Calu3 (cell line): ENCODE measurements at places on chromosomes 3 and 15. TPM values are rescaled to one million over a fixed set of nuclear protein-coding genes. Genes with fewer than 3 reads are reported as not detected.
A peak's percentile ranks its signal among the peaks of the same experiment; 100 is the strongest.

Gene CSPG5
- 6.1 and 7.4 TPM in 2 replicates for total RNA-seq

Gene SLC15A2
- total RNA-seq: 4.6 and 10.7 TPM in 2 replicates

Gene SLC28A2
- not detected in 2 replicates for total RNA-seq

- DNase-seq: no peak
Measured at GRCh38 chr15:61318301-61318700, 89.2 kb upstream of the RORA start.

DNA sequence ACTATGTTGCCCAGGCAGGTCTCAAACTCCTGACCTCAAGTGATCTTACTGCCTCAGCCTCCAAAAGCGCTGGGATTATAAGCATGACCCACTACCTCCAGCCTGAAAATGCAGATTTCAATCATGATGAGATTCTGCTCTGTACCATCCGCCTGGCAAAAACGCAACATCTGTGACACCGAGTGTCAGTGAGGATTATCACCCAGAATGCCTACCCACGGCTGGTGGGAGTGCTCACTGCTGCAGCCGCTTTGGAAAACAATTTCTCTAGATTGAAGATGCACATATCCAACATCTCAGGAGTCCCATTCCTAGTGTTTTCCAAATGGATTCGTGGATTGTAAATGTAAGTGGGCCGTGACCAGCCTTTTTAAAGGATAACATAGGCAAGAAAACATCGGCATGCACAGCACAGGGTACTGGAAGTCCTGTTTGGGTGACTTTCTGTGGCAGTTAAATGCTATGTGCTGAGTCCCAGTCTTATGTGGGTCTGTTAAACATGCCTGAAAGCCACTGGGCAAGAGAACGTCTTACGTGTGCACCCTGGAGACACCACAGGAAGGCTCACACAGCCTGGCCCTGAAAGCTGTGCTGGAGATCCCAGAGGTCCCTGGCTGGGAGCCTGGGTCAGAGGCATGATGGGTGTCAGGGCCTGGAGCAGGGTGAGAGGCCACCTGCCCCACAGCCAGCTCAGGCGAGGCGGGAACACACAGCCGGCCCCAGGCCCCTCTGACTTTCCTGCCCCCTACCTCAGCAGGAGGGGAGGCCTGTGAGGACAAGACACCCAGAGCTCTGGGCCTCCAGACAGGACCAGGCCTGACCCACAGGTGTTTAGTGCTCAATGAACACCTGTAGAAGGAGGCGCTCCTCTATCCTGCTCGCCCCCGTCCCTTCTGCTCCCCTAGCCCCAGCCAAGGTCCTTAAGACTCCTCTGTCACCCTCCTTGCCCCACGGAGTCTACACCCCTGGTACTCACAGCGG lies 918 bp downstream of the PRSS50 start:
- no peak for DNase-seq

GRCh38 chr15:75202251-75203016 lies 752 bp downstream of the C15orf39 start:
- peak; percentile 83 for DNase-seq

DNA sequence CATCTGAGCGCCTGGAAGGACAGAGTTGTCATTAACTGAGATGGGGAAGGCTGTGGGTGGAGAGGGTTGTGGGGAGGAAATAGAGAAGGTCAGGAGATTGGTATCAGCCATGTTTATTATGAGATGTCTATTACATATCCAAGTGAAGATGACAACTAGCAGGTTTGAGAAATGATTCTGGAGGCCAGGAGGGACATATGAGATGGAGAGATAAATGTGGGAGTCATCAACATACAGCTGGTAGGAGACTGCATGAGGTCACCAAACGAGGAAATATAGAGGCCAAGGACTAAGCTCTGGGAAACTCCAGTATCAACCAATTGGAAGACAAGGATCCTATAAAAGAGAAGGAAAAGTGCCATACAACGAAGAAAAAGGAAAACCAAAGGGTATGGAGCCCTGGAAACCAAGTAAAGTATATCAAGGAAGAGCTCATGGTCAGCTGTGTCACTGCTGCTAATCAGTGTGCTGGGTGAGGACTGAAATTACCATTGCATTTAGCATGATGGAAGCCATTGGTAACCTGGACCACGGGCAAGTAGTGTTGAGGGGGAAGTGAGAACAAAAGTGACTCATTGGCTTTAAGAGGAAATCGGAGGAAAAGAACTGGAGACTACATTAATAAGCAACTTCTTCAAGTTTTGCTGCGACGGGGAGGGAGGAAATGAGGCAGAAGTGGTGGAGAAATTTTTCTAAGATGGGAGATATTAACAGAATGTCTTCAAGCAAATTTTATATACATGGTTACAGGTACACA lies 14.0 kb upstream of the UACA start:
- DNase-seq: no peak

Gene CNTN6
- total RNA-seq: not detected in 2 replicates

DNA sequence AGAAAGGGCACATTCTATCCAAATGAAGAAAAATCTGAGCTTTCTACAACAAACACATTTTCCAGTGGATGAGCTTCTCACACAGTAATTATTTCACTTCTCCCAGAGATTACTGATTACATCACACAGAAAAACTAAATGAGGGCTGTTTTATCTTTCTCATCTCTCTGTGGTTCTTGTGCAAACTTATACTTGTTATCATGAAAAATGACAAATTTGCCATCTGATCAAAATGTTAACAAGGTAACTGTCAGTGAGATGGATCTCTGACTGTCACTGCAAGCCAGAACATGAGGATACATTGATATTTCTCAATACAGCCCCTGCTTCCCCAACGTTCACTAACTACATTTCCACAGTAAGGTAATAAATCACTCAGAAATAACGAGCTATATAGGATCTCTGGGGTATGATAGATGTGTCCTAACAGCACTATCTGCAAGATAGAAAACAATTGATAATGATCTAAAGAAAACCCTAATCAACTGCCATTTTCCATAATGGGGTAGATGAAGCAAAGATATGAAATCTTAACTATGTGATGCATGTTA lies 829.3 kb upstream of the CFAP20DC start:
- no peak for DNase-seq

GRCh38 chr3:42336103-42336502 lies 70.1 kb upstream of the CCK start:
- no peak for DNase-seq

GRCh38 chr15:64355348-64355943 lies 527 bp downstream of the CSNK1G1 start:
- peak; percentile 43 for DNase-seq

Gene TRIM42
- total RNA-seq: not detected in 2 replicates

- peak; percentile 71 for DNase-seq
Measured at GRCh38 chr15:38389924-38390542, 63.9 kb upstream of the FAM98B start.

- DNase-seq: no peak
Measured at GRCh38 chr3:119033393-119034255, 1.0 kb downstream of the IGSF11 start.
